ENCODE measurements at places on chromosomes 4 and X.

- DNase-seq, result no peak
Measured at GRCh38 chrX:101383679-101384205, 2.2 kb downstream of the BTK start.

DNA sequence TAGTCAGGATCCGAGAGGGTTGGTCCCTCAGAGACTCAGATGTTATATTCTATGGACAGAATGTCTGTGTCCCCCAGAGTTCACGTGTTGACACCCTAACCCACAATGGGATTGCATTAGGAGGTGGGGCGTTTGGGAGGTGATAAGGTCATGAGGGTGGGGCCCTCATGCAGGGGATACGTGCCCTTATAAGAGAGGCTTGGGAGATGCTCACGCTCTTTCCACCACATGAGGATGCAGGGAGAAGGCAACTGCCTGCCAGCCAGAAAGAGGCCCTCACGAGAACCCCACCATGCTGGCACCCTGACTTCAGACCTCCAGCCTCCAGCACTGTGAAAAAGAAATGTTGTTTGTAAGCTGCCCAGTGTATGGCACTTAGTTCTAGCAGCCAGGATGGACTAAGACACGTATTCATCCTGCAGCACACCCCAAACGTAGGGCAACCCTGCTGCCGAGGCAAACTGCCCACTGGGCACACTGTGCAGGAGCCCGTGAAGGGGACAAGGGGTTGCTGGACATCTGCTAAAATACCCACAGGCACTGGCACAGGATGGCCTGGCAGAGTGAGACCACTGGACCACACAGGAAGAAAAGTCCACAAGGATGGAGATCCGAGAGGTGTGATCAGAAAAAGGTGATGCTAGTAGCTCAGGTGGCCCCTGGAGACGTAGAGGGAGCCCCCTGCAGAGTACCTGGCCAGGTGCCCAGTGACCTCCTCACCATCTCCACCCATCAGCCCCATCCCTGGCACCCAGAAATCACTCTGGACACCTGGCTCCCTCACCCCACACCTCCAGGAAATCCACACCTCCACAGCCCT lies 62.7 kb downstream of the HTRA3 start:
- DNase-seq, result no peak

DNA sequence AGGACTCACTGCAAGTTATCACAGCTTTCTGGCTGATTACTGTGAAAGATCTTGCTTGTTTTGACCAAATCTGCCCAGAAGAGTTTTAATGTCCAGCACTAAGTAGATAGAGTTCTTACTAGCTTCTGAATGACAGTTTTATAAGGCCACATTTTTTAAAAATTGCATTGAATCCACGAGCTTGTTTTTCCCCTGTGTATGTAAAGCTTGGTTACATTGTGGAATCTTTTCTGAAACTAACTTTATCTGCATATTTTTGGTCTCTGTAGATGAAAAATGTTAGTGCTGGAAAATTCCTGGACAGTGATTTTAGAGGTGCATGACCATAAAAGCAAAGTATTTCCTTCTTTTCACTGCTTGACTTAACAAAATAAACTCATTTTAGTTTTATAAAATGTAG lies 650.3 kb upstream of the FAM241A start:
- no peak for DNase-seq

GRCh38 chr4:152115794-152116193 lies 355.0 kb upstream of the GATB start:
- no peak for DNase-seq
